ENCODE measurements at places on chromosomes 5 and 9.
A peak's percentile ranks its signal among the peaks of the same experiment; 100 is the strongest.

DNA sequence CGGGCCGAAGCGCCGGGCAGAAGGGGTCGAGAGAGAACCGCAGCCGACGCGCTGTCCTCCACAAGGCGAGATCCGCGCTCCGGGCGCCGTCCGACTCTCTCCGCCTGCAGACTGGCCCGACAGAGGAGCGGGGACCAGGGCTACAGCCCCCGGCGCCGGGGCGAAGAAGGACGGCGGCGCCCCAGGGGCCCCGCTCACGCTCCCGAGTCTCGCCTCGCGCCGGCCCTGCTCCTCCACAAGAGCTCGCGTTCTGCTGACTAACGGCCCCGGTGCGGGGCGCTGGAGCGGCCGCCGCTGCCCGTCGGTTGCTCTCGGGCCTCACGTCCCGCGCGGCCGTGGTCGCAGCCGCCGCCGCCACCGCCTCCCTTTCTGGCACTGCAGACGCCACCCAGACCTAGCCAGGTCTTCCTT, 338 bp downstream of the ABHD17B start:
- DNase-seq, result no peak

- DNase-seq, result no peak
Measured at GRCh38 chr5:23740029-23740428, 232.6 kb downstream of the PRDM9 start.

- no peak for DNase-seq
Measured at GRCh38 chr5:138067945-138068344, 15.9 kb upstream of the WNT8A start.

DNA sequence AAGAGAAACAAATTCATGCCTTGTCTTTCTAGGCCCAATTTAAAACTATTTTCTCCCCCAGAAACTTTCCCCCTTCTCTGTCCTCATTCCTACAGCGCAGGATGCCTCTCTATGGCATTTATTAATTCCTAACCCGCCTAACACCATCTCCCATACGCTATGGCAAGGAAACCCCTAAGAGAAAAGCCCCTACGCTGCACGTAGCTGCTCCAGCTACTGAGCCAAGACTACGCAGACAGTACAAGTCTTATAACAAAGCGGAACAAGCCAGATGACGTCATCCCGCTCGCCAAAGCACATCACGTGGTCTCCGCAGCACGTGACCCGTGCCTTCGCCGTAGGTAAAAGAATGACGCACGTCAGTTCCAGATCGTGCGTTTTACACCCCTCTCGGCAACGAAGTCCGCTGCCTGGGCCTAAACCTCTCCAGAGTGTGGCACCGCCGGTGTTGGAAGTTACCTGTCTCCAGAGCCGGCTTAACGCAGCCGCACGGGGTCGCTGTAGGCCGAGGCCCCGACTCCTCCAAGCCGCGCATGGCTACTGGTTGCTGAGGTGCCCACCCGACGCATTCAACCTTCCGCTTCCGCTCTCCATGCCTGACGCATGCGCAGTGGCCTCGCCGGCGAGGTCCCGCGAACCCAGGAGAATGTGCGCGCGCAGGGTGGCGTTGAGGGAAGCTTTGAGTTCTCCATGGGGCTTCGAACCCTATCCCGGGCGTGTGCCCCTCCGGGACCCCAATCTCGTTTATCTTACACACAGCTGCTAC, at the start of gene TRMO:
TSS of gene TRMO (minus strand) at position 542 of the 766 bp plus-strand sequence. CDS start at position 535, 7 bp downstream.
- peak; percentile 94 for DNase-seq

DNA sequence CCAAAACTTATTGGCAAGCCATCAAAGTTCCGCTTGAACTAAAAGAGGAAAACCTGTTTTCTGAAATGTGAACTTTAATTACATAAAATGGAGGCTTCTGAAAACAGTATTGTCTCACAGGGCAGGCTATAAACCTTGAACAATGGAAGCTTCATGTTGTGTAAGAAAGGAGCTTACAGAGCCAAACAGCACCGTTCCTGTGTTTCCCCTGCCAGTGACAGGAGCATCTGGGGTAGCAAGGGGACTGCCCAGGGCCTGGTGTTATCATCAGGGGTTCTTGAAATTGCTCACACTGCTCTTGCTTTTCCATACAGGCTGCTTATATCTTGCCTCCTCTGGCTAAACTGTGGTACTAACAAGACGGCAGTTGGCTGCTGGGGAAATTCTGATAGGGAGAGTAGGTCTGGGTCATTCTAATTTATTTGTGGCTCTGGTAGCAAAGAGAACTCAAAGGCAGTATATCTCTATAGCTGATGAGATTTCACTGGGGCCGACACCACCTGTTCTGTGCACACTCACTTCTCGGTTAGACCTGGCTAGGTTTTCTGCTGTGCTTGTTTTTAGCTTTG, 40.4 kb downstream of the BASP1 start:
- no peak for DNase-seq

DNA sequence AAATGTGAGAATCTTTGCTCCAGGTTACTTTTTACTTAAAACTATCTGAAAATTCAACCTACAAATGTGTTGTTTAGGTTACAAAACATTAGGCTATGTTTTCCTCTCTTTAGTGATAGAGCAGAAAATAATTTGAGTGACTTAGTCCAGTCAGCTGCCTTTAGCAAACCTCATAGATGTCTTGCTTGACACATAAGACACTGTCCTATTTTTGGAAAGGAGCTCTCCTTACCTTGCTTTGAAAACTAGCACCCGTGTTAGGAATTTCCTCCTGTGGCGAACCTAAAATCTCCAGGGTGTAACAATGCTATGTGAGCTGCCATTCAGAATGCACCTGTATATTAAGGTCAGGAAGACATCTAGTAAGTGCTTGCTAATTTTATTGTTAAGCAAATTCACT, 221.2 kb upstream of the CD180 start:
- no peak for DNase-seq

- no peak for DNase-seq
Measured at GRCh38 chr9:76216161-76216649, 178.0 kb downstream of the RFK start.

DNA sequence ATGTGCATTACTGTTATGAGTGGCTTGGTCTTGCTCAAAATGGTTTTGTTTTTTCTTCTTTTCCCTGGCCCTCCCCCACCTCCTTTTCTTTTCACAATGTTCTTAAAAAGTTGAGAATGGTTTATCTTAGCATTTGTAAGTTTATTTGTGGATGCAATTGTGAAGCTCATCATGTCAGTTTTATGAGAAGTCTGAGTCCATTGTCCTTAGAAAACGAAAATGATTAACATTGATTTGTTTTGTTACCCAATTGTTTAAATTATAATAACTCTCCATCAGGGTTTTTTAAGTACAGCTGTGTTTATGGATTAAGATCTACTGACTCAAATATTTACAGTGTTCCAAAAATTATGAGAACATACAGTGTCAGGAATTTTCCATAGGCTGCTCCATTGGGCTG, 511.3 kb upstream of the PAPPA start:
- no peak for DNase-seq

GRCh38 chr5:26034813-26035212, 1003.6 kb downstream of the CDH9 start:
- DNase-seq, result no peak

DNA sequence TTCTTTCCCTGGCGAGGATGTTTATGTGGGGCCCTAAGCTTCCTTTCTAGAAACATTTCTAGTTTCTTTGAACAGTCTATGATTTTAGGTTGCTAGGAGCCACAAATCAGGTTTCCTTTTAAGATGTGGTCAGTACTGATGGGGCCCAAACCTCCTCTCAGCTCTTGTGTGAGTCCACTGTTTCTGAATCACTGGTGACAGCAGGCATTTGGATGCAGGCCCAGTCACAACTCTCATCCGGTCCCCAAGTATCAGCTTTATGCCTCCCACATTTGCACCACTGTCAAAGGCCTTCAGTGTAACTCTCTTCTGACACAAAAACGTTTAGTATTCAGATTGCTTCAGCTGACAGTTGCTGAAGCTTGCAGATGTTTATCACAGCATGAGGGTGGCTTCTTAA, 7.8 kb downstream of the DMRT2 start:
- DNase-seq, result peak; percentile 77

- no peak for DNase-seq
Measured at GRCh38 chr5:74468421-74468820, 172.1 kb downstream of the ENC1 start.

DNA sequence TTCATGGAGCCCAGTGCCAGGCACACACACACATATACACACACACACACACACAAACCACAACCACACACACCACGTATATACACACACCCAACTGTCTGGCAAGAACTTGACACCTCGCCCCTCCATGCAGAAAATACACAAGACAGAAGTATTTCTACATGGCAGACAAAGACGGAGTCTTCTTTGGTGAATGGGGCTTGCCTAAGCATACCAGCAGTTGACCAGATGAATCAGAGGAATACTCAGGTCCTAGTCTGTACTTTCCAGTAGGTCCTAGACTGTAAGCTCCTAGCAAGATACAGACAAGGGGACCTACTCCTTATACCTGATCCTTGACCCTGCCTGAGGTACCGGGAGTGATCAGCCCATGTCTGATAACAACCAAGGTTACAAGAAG, 60.1 kb downstream of the SIL1 start:
- DNase-seq, result no peak

DNA sequence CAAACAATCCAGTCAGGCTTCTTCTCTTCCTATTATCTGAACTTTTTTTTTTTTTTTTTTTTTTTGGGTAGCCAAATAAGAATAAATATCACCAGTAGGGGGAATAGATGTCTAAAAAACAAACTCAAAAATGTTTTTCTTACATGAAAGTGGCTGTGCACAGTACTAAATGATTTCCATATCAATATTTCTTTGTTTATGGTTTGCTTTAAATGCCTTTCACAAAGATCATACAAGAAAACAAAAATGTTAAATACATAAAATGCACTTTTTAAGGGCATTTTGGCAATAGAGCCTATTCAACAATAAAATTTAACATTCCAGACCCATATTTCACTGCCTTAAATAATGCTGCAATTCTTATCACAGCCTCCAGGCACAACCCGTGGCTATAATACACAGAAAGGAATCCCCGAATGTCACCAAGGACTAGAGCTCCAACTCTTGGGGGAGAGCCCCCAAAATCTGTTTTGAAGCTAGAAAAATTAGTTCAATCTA, 91.1 kb upstream of the TBCA start:
- no peak for DNase-seq

DNA sequence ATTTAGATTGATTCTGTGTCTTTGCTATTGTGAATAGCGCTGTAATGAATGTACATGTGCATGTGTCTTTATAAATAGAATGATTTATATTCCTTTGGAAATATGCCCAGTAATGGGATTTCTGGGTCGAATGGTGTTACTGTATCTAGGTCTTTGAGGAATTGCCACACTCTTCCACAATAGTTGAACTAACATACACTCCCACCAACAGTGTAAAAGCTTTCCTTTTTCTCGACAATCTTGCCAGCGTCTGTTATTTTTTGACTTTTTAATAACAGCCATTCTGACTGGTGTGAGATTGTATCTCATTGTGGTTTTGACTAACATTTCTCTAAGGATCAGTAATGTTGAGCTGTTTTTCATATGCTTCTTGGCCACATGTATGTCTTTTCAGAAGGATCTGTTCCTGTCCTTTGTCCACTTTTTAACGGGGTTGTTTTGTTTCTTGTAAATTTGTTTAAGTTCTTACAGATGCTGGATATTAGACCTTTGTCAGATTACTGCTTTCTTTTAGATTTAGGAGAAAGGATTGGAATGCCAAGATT, 125.0 kb upstream of the NR5A1 start:
- no peak for DNase-seq

GRCh38 chr5:88063813-88064212, 204.8 kb downstream of the TMEM161B start:
- no peak for DNase-seq

DNA sequence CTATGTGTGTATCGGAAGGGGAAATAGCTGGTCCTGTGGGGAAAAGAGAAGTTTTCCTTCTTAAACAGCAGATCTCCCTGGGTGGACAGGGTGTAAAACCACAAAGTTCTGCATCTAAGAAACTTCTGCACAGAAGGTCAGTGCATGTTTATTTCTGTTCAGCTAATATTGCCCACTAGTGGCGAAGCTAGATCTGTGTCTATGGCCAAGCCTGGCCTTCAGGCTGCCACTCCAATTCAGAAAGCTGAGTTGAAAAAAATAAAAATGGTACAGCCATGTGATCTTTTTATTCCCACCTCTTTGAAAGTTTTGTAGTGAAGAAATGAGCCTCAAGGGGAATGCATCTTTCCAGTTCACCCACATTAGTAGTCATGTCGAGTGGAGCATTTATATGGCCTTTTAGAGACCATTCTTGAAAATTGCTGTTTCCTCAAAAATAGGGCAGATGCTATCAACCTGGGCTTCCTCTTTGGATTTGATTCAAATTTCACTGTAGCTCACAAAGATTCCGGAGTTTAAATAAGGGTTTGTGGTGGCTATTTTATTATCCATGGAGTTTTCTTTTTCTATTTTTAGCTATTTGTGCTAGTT, 488.0 kb downstream of the PRELID2 start:
- no peak for DNase-seq

GRCh38 chr5:112978836-112979235, 2.2 kb downstream of the DCP2 start:
- no peak for DNase-seq

DNA sequence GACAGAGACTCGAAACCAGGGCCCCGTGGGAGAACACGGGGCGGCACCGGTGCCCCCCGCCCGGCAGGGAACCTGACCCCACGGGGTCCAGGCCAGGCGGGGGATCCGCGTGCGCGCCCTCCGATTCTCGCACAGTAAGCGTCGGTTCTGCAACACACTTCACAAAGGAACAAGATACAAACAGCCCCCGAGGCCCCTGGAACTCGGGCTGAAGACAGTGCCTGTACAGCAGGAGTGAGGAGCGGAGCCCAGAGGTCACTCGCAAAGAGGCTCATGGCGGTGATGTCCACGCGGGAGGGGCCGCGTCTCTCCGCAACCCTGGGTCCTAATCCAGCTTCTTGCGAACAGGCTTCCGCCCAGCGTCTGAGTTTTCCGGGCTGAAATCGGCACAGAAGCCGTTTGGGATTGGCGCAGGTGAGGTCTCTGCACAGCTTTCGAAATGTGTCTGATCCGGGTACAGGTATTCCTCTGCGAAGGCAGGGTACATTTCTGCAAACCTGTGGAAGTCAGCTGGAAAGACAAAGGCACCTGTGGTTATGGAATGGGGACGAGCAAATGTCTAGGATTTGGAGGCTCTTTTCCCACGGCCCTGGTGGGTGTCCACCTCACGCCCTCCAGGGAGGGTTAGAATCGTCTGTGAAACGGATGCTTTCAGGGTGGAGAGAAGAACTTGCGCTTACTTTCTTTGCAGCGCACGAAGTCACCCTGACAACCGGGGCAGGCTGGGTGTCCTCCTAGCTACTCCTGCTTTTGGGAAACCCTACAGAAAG, 18.3 kb upstream of the SLC6A3 start:
- DNase-seq, result no peak

DNA sequence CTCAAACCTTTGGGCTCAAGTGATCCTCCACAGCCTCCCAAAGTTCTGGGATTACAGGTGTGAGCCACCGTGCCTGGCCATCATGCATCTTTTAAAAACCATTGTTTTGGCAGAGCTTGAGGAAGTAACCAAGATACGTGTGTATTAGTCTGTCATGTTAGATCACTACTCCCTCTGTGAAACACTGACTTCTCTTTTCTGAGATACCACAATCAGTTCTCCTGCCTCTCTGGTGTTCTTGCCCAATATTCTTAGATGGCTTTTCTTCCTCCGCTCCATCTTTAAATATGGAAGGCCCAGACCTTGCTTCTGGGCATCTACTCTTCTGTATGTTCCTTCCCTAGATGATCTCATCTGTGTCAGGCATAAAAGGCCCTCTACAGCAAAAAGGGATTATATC, 14.2 kb upstream of the CCNB1 start:
- no peak for DNase-seq

Measured in dorsolateral prefrontal cortex (tissue), 122 donors.